ENCODE measurements at places on chromosomes 1 and 21.
A peak's percentile ranks its signal among the peaks of the same experiment; 100 is the strongest.

- no peak for DNase-seq
Observed at GRCh38 chr1:114330451-114330983, 176.8 kb upstream of the SYT6 start.

DNA sequence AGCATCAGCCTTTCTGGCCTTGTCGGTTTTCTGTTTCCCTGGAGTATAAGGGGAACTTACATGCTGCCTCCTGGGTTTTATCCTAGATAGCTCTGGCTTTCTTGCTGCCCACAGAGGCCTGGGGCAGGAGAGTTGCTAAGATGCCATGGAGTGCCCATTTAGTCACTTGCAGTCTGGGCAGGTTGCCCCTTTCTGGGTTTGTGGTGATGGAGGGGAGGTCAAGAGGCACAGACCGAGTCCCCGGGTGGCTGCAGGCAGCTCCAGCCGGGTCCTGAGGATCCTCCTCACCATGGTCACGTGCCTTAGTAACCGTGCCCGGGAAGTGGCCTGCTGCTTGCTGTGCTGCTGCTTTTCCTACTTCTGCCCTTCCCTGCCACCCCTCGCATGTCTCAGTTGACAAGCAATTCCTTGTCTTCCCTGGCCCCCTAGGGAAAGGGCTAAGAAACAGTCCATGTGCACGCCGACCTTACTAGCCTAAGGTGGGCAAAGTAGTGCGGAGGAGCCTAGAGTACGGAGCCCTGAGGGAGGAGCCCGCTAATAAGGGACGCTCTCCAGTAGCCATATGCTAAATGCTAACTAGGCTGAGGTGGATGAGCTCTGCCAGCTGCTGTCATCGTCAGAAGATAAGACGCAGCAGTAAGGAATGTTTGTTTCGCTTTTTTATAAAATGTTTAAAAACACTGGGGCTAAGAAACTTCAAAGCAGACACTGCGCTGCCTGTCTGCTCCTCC is 34.8 kb downstream of the CLCA1 start:
- no peak for DNase-seq

DNA sequence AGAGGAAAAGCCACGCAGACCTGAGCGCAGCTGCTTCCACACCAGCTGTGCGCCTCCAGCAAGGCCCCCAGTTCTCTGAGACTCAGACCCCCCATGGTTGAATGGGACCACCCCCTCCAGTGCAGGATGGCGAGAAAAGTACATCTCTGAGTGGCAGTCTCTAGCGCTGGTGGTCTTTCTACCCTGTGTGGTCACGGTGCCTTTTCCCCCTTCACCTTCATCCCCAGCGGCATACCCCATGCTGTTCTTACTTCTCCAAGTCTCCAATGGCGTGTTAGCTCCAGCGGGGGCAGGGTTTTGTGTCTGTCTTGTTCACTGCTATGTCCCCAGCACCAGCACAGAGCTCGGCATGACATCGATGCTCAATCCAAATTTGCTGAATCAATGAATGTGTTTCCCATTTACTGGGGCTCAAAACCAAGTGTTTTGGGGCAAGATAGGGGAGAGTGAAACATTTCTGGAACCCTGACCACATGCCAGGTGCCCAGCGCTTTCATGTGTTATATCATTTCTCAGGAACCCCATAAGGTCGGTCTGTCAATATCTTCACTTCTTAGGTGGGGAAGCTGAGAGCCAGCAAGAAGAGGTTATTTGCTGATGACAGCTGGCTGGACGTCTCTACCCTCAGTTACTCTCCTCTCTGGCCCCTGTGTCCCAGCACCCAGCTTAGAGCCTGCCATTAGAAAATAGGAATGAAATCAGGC is 959 bp upstream of the SDC3 start:
- DNase-seq: no peak

GRCh38 chr1:85135392-85135798 is 65.4 kb downstream of the SYDE2 start:
- no peak for DNase-seq

- DNase-seq: no peak
Observed at GRCh38 chr1:206116873-206117150, 376 bp downstream of the AVPR1B start.

DNA sequence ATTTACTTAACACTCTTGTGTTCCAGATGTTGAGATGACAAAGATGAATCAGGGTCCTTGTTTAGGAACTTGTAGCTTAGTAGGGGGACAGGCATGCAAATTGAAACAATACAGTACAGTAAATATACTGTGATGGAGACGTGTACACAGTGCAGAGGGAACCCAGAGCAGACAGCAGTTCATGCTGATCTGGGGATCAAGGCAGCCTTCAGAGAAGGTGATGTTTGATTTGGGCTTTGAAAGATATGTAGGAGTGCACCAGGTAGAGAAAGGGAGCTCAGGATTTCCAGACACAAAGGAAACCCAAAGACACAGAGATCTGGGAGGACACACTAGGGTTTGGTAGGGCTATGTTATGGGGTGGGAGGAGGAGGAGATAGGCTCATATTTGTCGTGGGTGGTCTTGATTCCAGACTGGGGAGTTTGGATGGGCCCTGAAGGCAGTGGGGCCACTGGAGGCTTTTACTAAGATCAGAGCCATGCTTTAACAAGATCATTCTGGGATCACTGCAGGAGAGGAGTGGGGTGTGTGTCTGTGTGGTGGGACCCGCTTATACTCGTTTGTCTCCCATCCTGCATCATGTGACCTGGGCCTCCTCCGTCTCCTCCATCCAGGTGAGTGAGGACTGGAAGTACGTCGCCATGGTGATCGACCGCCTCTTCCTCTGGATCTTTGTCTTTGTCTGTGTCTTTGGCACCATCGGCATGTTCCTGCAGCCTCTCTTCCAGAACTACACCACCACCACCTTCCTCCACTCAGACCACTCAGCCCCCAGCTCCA is 7.8 kb downstream of the CHRNB2 start:
- no peak for DNase-seq

DNA sequence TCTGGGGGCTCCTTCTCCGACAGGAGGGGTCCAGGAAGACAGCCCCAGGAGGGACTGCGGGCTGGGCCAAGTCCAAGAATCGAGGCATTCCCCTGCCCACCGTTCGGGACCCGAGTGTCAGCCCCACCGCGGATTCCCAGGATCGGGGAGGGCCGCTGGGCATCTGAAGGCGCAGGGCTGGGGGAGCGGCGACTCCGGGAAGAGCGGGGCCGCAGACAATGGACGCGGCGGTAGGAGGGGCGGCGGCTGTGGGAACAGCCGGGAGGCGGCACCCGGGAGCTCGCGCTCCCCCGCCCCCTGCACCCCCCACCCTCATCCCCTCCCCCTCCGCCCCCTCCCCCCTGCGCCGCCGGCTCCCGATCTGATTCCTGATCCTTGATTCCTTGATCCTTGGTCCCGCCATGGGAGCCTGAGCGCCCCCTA is at the start of gene VANGL2:
VANGL2 (plus strand) TSS at position 342 of the 423 bp plus-strand sequence. CDS start 15,274 bp downstream, outside the sequence.
- peak; percentile 85 for DNase-seq

GRCh38 chr1:224116131-224116530 is 2.2 kb downstream of the FBXO28 start:
- no peak for DNase-seq

GRCh38 chr1:110750562-110750961 is 75.8 kb upstream of the KCNA3 start:
- DNase-seq: no peak

DNA sequence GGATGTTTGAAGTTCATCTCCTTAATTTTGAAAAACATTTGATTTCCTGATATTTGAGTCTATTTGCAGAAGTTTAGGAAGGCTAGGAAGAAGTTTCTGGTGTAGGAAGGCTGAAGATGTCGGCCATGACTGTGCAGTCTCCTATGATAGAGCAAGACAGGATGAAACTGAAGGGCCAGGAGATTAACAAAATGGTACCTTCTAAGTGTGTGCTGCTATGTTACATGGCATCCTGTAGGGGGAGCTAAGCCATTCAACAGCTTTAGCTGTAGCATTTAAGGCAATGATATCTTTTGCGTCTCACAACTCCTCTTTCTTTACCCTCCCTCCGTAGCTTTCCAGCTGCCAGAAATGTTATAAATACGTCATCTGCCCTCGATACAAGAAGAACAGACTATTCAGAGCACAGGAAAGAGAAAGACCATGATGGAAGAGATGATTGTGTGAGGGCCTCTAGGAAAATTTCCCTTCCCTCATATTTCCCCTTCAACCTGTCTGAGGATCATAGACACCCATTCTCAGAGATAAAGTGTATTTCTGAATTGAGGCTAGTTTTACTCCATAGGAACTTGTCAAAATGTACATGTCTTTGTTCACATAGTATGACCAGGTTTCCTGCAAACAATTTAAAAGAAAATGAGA is 61.1 kb downstream of the XCL1 start:
- no peak for DNase-seq

GRCh38 chr1:185426848-185427247 is 109.8 kb upstream of the IVNS1ABP start:
- no peak for DNase-seq

DNA sequence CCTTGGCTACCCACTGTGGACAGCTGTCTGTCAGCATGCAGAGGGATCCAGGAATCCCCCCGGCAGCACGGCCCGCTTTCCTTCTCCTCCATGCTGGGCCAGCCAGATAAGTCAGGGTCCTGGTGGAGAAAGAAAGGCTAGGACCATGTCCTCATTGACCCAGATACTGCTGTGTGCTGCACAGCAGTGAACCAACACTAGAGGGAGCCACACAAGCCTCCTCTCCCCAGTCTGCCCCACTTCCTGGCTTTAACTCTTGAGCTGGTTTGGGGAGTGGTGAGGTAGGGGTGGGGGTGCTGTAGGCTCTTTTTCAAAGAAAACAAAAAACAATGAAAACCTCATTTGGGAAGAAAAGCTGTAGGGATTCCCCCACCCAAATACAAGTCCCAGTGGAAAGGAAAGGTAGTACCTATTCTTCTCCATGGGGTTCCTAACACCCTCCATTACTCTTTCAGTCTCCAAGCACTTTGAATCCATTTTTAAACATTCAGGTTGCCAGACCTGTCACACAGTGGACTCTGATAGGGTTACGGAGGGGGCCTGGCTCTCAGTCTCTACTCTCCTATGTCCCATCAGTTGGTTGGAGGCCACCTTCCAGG is 84.9 kb upstream of the CD1D start:
- DNase-seq: no peak

GRCh38 chr1:110060034-110060661 is 10.3 kb downstream of the ALX3 start:
- DNase-seq: no peak

- DNase-seq: no peak
Observed at GRCh38 chr1:181255270-181255929, 166.9 kb downstream of the IER5 start.

- no peak for DNase-seq
Observed at GRCh38 chr1:53414632-53415031, 44.6 kb upstream of the DMRTB1 start.

DNA sequence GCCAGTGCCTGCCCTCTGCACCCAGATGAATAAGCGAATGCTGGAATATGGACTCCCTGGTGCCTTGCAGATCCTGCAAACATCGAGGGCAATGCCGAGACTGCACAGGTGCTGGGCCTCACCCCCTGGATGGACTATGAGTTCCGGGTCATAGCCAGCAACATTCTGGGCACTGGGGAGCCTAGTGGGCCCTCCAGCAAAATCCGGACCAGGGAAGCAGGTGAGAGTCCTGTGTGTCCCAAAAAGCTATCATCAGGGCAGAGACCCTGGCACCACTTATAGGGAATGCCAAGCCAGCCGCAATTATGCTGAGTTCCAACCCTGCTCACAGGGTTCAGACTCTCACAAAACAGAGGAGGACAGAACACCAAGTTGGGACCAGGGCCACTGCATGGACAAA is 17.2 kb downstream of the TMEM81 start:
- DNase-seq: no peak

- no peak for DNase-seq
Observed at GRCh38 chr1:212030936-212031528, 4.3 kb downstream of the INTS7 start.

DNA sequence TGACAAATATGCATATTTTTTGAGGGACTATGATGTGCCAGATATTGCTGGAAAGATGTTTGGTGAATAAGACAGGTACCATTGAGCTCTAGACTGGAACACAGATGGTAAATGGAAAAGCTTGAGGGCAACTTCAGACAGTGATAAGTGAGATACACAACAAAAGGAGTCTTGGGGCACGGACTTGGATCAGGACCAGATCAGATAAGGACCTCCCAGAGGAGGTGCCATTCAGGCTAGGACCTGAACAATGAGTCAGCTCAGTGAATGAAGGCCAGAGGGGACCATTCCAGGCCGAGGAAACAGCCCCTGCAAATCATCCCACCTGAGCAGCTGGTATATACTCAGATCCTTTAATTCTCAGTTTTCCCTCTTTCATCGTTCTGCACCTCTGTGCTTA is 1.8 kb upstream of the KCNJ15 start:
- no peak for DNase-seq

DNA sequence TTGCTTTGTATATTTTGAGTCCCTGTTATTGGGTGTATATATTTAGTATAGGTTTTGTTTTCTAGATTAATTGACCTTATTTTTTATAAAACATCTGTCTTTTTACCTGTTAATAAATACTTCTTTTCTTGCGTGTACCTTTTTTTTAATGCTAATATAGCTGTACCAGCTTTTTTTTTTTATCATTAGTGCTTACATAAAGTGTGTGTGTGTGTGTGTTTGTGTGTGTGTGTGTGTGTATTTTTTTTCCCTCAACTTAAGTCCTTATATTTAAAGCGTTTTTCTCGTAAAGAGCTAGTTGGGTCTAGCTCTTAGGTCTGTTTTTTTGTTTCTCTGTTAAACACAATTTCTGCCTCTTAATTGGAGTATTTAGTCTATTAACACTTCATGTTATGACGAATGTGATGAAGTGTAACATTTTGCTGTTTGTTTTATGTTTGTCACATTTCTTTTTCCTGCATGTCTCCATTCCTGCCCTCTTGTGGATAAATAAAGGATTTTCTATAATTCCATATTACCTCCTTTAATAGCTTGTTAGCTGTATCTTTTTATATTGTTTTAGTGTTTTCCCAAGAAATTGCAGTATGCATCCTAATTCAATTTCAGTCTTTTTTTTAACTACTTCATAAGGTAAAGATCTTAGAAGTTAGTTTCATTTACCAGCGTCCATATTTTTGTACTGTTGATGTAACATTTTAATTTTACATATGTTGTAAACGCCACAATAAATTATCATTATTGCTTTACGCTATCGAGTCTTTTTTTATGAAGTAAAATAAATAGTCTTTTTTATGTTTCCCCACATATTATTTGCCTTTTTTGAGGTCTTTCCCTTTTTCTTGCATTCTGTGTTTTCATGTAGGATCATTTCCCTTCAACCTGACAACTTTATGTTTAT is 4.3 kb downstream of the PRMT2 start:
- no peak for DNase-seq

DNA sequence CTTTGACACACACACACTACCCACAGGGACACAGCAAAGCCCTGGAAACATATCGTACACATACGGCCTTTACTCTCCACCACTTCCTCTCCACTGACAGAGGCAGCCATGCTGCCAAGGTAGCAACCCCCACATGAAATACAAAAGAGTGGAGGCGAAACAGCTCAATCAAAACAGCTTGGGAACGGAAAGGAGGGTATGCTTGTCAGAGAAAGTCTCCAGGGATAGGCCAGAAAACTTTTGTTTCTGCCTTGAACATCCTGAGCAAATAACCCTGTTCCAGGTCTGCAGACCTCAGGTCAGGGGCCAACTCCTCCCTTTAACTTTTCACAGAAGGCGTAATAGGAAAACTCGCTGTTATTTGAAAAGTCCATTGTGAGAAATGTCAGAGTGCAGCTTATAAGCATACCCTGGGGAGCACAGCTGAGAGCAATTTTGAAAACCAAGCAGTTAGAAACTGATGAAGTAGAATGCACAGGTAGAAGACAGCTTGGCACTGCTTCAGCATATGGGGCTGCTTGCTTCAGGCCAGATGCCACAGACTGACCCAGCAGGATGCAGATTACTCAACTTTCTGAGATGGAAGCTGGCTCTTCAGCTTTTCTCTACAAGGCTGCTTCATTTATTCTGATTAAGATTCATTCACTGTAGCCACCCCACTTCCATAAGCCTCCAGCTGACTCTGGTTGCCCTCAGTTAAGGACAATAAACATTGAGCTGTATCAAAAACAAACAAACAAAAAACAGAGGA is 18.0 kb downstream of the KIAA0319L start:
- DNase-seq: no peak

Measured in C1 segment of cervical spinal cord (tissue), 14 donors.